Fibroblast of the aortic adventitia (primary cell): ENCODE measurements at places on chromosomes 6 and 20. TPM values are rescaled to one million over a fixed set of nuclear protein-coding genes. Genes with fewer than 3 reads are reported as not detected.
A peak's percentile ranks its signal among the peaks of the same experiment; 100 is the strongest.

DNA sequence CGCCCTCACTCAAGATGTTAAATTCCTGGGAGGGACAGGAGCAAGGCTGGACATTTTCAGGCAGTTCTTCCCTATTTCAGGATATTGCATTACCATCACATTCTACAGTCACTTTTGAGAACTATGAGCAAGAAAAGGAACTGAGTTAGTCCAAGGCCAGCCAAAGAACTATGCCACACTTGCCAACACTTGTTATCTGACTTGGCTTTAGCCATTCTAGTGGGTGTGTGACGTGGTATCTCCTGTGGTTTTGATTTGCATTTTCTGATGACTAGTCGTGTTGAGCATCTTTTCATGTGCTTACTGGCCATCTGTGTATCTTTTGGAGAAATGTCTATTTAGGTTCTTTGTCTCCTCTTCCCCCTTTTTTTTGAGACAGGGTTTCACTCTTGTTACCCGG is 12.0 kb downstream of the XRN2 start:
- peak; percentile 96 for DNase-seq

Gene CRISP2
- total RNA-seq = not detected in 2 replicates

DNA sequence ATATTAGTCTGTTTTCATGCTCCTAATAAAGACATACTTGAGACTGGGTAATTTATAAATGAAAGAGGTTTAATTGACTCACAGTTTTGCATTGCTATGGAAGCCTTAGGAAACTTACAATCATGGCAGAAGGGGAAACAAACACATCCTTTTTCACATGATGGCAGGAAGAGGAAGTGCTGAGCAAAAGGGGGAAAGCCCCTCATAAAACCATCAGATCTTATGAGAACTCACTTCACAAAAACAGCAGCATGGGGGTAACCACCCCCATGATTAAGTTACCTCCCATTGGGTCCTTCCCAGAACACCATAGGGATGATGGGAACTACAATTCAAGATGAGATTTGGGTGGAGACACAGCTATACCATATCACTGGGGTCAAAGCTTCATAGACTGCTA is 254.2 kb downstream of the ERMARD start:
- DNase-seq = no peak

GRCh38 chr20:36591281-36591680 is 14.3 kb upstream of the RAB5IF start:
- no peak for DNase-seq

- peak; percentile 62 for DNase-seq
Measured at GRCh38 chr20:6769903-6770785, 2.7 kb downstream of the BMP2 start.
